ENCODE measurements at places on chromosomes 5 and 9. TPM values are rescaled to one million over a fixed set of nuclear protein-coding genes. Genes with fewer than 3 reads are reported as not detected.

C7 gene
- total RNA-seq = 0.83 TPM

PCDHGA3 gene
- 2.6 TPM for total RNA-seq

GRM6 gene
- not detected for total RNA-seq

KIF20A gene
- 12.2 TPM for total RNA-seq

HINT1 gene
- total RNA-seq = 174 TPM

CFAP90 gene
- total RNA-seq = 0.17 TPM

EGFL7 gene
- 6.3 TPM for total RNA-seq

RNF180 gene
- 2.0 TPM for total RNA-seq

GABRG2 gene
- total RNA-seq = not detected

EPB41L4B gene
- 0.15 TPM for total RNA-seq

TMEFF1 gene
- total RNA-seq = 5.1 TPM

PCDHGB4 gene
- total RNA-seq = 21.5 TPM

SPATA31C1 gene
- total RNA-seq = not detected

CERCAM gene
- 179 TPM for total RNA-seq
